ENCODE measurements at places on chromosomes 11 and 22. TPM values are rescaled to one million over a fixed set of nuclear protein-coding genes. Genes with fewer than 3 reads are reported as not detected.

SLC22A25 gene
- not detected for total RNA-seq

MYO18B gene
- 0.83 TPM for total RNA-seq

GPHA2 gene
- not detected for total RNA-seq

PHF21B gene
- total RNA-seq: not detected

SPDYC gene
- total RNA-seq: not detected

CTNND1 gene
- 339 TPM for total RNA-seq

BIRC3 gene
- 33.8 TPM for total RNA-seq

OR9Q2 gene
- total RNA-seq: not detected

HTR3A gene
- 0.80 TPM for total RNA-seq

PATE3 gene
- total RNA-seq: not detected

PKDREJ gene
- total RNA-seq: 1.3 TPM

RCOR2 gene
- not detected for total RNA-seq

OSBP2 gene
- total RNA-seq: 8.7 TPM

SSTR3 gene
- total RNA-seq: not detected

RASSF10 gene
- not detected for total RNA-seq

GRCh38 chr11:225734-226453 is 10.2 kb downstream of the SIRT3 start:
- DNase-seq: no peak

DNA sequence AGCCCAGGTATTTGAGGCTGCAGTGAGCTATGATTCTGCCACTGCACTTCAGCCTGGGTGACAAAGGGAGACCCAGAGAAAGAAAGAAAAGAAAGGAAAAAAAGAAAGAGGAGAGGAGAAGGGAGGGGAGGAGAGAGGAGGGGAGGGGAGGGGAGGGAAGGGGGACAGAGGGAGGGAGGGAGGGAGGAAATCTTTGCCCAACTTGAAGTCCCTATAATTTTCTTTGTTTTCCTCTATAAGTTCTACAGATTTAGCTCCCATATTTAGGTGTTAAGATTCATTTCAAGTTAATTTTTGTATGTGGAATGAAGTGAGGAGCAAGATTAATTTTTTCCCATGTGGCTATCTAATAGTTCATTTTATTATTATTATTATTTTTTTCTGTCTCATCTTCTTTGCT is 328.3 kb downstream of the LARGE1 start:
- no peak for DNase-seq

DNA sequence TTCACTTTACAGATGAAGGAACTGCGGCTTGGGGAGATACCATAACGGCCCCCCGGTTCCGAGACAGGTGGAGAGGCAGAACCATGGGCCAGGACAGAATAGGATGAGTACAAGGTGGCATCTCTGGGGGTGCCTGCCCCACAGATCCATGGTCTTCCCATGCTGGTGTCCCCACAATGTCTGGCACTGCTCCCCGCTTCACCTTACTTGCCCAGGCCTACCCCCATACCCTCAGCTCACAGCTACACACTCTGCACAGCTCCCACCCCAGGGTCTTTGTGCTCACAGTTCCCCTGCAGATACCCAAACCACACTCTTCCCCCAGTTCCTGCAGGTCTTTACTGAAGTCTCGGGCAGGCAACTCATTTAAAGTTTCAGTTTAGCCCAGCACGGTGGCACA is 11.4 kb upstream of the DGCR8 start:
- DNase-seq: no peak

DNA sequence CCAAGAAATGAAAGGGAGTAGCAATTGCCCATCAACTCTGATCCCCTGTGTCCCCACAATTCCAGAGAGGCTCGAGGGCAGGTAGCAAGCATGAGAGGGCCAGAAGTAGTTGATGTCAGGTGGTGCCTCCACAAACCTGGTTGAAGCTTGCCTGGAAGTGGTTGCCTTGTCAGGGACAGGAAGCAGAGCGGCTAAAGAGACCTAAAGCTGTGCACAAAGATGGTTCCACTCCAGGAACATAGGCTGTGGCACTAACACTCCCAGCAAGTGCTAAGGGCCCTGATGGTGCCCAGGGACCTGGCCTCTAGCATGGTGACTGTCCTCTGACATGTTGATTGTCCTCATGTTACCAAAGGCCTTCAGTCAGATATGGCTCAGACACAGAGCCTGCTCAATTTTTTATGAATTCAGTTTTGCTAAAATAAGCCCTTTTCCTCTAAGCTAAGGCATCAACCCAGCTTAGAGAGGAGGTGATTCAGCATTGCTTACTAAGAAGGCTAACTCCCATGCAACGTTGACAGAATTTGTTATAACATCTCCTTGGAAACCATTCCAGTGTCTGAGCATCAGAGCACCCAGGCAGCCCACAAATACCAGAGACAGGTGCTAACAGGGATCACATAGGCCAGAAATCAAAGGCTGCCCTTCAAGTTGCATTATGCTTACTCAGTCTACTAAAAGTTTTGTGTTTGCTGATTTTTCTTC is 196.3 kb upstream of the ARHGAP20 start:
- no peak for DNase-seq

GRCh38 chr11:109706945-109707344 is 285.0 kb downstream of the C11orf87 start:
- no peak for DNase-seq

- DNase-seq: no peak
Observed at GRCh38 chr11:84316866-84317555, 1030.8 kb upstream of the CCDC90B start.

DNA sequence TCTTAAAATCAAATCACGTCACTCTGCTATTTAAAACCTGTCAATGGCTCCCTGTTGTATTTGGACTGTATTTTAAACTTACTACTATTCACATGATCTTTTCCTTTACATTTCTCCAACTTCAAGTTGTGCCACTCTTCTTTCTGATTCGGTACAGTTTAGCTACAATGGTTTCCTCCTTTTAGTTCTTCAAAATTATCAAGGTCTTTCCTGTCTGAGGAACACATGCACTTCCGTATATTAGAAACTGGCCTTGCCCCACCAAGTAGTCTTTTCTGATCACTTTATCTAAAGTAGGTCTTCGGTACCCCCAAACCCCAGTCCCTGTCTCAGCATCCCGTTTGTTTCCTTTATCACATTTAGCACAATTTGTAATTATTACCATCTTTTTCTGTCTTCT is 81.8 kb downstream of the MTMR3 start:
- DNase-seq: no peak

DNA sequence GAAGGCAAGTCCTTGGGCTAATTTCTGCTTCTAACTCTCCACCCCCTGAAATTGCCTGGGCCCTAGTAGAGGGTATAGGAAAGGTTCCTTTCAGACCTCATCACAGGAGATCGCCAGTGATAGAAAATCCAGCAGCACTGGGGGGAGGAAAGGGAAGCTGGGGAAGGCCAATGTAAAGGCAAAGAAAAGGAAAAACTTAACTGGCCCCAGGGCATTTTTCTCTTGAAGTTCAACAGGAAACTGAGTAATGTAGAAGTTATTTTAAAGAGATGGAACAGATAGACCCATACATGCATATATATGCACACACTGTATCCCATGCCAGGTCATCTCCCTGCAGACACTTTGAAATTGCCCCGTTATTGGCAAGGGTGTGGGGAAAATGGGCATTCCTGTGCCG is 134.0 kb downstream of the TRIM44 start:
- DNase-seq: no peak

GRCh38 chr11:75341612-75342011 is 9.8 kb downstream of the ARRB1 start:
- DNase-seq: no peak

GRCh38 chr11:10042699-10043098 is 251.3 kb downstream of the SBF2 start:
- no peak for DNase-seq

- DNase-seq: no peak
Observed at GRCh38 chr11:106216281-106216680, 138.8 kb downstream of the AASDHPPT start.

DNA sequence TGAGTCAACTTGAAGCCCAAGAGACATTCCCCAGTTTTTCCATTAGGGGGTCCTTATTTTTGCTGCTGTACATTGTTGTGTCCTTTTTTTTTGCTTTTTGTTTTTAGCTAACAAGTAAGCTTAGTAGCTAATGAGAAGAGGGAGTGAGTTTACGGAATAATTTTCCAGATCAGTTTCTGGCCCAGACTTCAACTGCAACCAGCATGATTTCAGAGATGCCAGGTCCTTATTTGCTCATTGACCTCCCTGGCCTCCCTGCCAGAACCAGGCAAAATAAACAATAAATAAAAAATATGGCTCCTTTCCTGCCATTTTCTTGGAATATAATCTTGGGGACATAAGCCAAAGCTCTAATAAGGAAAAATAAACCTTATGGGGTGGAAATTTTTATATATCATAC is 185.9 kb downstream of the FAT3 start:
- no peak for DNase-seq

- peak; percentile 17 for DNase-seq
Observed at GRCh38 chr11:1782031-1782590, 18.4 kb upstream of the CTSD start.

DNA sequence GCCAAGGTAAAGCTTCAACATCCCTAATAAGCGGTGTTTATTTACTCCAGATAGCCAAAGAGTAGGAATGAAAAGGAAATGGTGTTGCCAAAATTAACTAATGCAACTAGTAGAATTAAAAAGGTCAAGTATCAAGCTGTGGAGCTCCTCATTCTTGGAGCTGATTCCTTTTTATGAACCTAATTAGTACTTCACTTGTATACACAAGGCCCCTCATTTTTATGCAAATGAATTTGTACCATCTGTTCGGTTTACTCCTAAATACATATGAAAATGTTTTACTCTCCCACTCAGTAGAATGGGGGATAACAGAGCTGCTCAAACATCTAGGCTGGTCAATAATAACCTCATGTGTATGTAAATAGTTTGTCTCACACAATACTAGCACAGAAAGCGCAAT is 426.4 kb upstream of the LUZP2 start:
- DNase-seq: no peak

DNA sequence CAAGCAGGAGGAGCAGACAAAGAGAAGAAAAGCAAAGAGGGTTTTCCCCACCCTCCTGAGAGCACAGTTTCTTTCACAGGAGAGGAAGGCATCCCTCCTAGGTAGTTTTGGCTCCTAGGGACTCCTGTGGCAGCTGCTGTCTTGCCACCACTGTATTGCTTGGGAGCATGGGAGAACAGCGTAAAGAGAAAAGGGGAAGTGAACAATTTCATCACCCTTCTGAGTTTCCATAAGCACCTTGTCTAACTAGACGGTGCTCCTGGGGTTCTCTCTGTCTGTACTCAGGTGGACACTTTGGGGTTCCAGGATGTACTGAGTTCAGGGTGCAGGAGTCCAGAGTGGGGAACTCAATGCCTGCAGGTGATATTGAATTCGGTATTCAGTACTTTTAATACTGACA is 1430.5 kb downstream of the TBC1D22A start:
- no peak for DNase-seq

DNA sequence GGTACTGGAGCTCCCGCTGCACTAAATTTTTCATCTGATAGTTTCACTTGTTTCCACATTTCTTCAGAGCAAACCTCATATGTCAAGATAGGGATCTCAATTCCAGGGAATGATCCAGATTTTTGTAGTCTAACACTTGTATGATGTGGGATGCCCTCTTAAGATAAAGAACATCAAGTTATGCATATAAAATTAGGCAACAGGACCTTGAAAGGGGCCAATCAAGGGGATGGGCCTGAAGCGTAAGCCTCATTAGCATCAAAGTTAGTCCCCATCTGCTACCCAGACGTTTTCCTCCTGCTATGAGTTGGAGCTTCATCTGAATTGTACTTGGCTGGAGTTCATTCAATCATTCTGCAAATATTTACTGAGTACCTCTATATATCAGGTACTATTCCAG is 17.5 kb downstream of the PDGFD start:
- no peak for DNase-seq

GRCh38 chr11:99241066-99241465 is 220.3 kb downstream of the CNTN5 start:
- no peak for DNase-seq

GRCh38 chr11:85866137-85866827 is 11.1 kb downstream of the CCDC83 start:
- DNase-seq: no peak

- DNase-seq: no peak
Observed at GRCh38 chr11:128860571-128861361, 6.3 kb downstream of the KCNJ1 start.

GRCh38 chr22:31144223-31144622 is 3.9 kb upstream of the PLA2G3 start:
- DNase-seq: peak; percentile 68

DNA sequence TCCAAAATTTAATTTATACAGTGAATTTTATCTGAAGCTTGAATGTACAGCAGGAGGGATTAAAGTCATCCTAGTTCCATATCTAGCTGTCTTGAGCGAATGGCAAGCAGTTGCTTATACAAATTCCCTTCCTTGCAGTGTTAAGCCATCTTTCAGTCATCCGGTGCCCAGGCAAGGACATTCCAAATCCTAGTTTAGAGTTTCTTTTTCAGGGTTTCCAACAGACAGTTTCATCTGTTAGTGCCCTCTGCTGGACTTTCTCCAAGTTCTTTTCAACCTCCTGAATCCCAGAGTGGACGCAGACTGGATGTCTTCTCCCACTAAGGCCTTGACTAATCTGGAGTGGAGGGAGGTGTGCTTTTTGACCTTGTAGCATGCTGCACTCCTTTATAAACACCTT is 45.4 kb downstream of the GRAMD1B start:
- no peak for DNase-seq

All from Peyer's patch (tissue), 4 donors.